ENCODE measurements at places on chromosomes 3 and 15.

DNA sequence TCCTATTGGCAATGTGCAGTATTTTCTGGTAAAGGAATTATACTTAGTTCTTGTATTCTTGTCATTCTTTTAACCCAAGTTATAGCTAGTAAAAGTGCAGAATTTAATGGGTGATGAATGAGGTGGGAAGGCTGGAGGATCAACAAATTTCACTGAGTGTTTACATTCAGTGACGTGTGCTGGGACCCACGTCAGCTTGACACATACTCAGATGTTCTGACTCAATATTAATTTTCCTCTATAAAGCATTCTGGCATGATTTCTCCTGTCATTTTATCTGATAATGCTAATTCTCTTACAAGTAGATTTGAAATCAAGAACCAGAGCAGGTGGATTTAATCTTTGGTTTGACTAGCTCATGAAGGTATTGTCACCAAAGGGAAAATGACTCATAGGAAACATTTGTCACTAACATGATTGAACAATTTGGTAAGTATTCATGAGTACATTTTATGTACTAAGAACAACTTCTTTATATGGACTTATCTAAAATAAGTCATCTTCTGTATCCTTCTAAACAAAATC is 71.0 kb upstream of the SYNPR start:
- DNase-seq: no peak

DNA sequence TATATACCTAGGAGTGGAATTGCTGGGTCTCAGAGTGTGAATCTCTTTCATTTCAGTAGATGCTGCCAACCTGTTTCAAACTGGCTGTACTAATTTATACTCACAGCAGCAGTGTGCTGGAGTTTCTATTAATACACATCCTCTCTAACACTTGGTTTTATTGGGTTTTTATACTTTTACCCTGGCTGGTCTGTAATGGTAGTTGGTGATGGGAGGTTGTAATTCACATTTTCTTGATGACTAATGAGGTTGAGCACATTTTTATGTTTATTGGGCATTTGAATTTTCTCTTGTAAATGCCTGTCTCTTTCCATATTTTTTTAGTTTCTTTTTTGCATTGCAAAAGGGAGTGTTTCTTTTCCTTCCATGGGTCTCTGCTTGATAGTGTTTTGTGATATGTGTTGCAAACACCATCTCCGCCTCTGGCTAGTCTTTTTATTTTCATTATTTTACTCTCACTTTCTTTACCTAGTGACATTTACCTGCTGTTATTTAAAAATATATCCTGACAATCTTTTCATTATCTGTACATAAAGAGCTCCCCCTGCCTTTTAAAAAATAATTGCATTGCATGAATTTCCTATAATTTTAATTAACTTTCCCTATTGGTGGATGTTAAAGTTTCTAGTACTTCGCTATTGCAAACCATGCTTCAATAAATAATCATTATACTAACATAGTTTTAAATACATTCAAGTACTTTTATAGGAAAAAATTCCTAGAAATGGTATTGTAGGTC is 49.0 kb upstream of the GCNT3 start:
- DNase-seq: no peak

- DNase-seq: no peak
These were observed 126.8 kb downstream of the MDFIC2 start for GRCh38 chr3:70185661-70186060.

- DNase-seq: peak; percentile 89
These were observed 54.7 kb upstream of the TRAK1 start for GRCh38 chr3:42036483-42036823.

- DNase-seq: no peak
These were observed 211.9 kb upstream of the PRICKLE2 start for GRCh38 chr3:64437131-64437530.

DNA sequence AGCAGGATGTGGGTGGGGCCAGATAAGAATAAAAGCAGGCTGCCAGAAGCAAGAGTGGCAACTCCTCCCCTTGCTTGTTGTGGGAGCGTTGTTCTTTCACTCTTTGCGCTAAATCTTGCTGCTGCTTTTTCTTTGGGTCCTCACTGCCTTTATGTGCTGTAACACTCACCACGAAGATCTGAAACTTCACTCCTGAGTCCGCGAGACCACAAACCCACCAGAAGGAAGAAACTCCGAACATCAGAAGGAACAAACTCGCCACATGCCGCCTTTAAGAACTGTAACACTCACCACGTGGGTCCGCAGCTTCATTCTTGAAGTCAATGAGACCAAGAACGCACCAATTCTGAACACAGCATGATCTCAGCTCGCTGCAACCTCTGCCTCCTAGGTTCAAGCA is 72.9 kb downstream of the IL12A start:
- no peak for DNase-seq

DNA sequence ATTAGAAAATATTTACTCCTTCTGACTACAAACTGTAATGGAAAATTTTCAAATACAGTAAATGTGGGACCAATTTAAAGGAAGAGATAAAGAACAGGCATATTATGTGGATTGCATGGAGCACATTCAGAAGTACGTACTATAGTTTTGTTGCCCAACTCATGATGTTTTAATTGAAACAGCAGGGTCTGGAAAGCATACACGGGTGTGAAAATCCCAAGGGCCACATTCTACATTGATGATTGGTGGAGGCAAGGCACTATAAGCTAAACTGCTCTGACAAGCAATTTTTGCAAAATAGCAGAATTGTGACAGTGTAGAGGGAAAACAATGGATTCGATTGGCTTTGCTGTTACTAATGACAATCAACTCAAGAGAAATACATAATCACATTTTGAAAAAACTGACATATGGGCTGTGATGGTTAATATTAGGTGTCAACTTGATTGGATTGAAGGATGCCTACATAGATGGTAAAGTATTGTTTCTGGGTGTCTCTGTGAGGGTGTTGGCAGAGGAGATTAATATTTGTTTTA is 458.6 kb downstream of the PYDC2 start:
- DNase-seq: no peak
